Activated T-helper 1 cell treated with anti-CD3 and anti-CD28 coated beads, Interleukin-2, amount 50 U/mL, for 16 hours (primary cell): ENCODE measurements at places on chromosomes 2 and 18.

GRCh38 chr2:28322051-28322450 is 70.6 kb upstream of the FOSL2 start:
- no peak for DNase-seq

- DNase-seq: no peak
Observed at GRCh38 chr2:113831161-113831560, 58.7 kb upstream of the ACTR3 start.

GRCh38 chr18:46421973-46422551 is 235.0 kb downstream of the LOXHD1 start:
- no peak for DNase-seq

GRCh38 chr18:22726469-22726868 is 206.7 kb upstream of the RBBP8 start:
- DNase-seq: no peak

- no peak for DNase-seq
Observed at GRCh38 chr2:102657770-102658169, 38.4 kb downstream of the SLC9A2 start.

DNA sequence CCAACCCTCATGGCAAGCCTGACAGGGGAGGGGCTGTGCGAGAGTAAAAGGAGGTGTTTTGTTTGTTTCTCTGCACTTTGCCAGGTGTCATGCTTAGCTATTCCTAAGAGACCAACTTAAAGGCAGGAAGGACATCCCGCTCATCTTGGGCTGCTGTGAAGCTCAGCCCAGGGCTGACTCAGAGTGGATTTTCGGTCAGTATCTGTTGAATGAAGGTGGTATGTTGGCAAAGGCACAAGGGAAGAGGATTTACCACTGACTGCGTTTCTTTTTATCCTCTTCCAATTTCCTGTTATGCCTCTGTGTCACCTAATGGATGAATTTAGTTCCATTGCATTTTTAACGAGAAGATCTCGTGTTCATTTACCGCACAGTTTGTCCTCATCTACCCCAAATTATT is 18.9 kb downstream of the TRPM8 start:
- no peak for DNase-seq

DNA sequence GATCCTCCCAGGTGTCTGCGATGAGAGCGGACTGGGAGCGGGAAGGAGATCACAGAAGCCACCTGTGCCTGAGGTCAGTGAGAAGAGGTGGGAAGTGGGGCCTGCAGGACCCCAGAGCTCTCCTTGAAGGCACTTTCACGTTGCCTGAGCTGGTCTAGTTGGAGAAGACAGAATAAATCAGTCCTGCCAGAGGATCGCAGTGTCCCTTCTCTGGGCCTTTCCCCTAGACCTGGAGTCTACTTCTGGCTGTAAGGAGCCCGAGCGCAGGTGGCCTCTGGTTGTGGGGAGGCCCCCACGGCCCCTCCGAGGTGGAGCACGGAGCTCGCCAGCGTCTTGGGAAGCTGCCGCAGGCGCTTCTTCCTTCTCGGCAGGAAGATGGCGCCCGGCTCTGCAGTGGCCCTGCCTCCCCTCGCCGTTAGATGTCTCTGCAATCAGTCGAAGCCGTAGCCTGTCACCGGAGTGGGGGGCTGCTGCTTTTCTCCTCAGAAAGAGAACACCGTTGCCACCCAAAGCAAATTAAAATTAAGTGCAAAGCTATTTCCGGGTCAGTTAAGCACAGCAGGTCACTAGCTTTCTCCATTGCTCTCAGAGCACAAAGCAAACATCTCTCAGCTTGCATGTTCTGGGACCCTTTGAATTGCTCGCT is 212.0 kb upstream of the MYT1L start:
- DNase-seq: no peak

GRCh38 chr2:153230977-153231376 is 247.6 kb downstream of the RPRM start:
- DNase-seq: no peak

DNA sequence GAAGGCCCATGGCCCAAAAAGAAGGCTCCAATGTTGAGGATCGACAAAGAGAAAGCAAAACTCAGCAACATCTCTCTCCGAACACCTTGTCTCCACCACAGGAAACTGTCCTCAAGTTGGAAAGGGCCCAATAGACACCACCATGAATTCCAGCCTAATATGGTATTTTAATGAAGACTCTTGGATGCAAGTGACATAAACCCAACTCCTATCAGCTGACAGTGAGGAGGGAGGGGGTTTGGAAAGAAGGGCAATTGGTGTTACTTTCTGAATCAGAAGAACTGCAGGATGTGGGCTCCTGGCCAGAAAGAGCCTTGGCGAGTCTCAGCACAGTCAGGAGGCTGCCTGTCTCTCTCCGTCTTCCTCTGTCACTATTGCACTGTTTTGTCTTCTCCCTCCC is 40.3 kb upstream of the SIGLEC15 start:
- DNase-seq: no peak
